ENCODE measurements at places on chromosomes 1 and 21.

DNA sequence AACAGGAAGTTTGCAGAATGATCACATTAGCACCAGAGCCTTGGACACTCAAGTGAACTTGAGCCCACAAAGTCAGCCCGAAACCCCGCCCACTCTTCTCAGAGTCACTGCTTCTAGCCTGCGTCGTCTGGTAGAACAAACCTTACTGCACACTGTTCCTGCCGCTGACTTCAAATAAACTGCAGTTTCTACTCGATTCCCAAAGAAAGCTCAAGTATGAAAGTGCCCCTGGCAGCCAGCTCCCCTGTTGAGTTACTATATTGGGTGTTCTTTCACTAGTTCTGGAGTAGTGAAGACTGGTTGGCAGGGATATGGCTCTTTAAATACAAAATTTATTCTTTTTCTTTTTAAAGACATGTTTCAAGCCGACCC, 164.7 kb downstream of the GALNT2 start:
- DNase-seq = no peak

DNA sequence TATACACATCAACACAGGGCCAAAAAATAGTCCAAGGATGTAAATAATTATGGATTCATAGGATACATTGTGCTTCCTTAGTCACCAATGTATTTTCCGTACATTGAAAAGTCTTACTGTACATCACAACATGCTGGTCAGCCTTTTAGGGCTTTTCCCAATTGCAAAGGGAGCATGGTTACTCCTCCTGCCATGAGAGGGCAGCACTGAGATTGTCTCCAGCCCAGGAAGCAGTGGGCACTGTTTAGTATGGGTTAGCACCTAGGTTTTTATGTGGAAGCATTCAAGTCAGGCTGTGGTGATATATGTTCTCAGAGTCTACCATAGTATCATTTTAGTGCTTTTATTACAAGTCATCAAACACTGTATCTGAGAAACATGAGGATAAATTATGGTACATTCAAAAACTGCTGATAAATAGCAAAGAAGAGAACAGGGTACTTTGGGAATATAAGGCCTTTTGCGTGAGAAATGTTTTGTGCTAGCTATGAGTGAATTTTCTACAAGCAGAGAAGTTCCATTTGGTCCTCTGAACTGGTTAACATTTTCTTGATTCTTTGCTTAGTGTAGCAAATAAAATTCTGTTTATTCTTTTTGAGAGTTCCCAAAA, 34.0 kb downstream of the ST6GALNAC5 start:
- peak; percentile 42 for DNase-seq

GRCh38 chr1:183870351-183871077, 65.6 kb downstream of the RGL1 start:
- DNase-seq = no peak

DNA sequence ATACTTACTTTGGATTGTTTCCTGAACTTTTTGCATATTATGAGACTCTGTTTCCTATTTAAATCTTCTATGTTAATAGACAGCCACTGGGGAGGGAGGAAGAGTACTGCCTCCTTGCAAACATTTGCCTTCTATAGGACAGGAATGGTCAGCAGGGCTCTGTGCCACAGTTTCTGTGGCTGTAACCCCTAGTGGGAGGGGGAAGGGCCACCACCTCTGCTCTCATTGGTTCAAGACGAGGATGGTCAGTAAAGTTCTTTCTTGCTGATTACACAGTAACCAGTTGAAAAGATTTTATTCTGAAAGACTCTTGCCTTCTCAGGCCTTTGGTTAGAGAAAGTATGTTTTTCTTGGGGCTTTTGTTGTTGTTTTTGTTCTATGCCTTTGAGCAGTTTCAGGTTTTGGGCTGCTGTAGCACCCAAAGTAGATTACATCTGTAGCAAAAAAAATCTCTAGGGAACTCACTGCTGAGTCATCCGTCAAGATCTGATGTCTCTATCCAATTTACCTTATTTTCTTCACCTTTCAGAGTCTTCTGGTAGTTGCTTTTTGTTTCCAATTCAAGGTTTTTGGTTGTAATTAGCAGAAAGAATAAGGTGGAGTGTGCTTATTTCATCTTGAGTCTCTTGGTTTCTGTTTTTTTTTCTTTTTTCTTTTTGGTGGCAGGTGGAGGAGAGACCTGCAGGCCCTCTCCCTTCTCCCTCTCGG, 23.1 kb downstream of the SLC35A3 start:
- no peak for DNase-seq

DNA sequence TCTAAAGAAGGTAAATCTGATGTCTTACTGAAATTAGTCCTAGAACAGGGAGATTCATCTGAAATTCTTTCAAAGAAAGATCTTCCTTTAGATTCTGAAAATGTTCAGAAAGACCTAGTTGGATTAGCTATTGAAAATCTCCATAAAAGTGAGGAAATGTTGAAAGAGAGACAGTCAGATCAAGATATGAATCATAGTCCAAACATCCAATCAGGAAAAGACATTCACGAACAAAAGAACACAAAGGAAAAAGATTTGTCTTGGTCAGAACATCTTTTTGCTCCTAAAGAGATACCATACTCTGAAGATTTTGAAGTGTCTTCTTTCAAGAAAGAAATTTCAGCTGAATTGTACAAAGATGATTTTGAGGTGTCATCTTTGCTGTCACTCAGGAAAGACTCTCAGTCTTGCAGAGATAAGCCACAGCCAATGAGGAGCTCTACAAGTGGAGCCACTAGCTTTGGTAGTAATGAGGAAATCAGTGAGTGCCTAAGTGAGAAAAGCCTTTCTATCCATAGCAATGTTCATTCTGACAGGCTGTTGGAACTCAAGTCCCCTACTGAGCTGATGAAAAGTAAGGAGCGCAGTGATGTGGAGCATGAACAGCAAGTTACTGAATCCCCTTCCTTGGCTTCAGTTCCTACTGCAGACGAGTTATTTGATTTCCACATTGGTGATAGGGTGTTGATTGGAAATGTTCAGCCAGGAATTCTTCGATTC, 61.6 kb upstream of the QSOX1 start:
- no peak for DNase-seq

- DNase-seq = no peak
Observed at GRCh38 chr1:95013950-95014574, 58.7 kb downstream of the ALG14 start.

DNA sequence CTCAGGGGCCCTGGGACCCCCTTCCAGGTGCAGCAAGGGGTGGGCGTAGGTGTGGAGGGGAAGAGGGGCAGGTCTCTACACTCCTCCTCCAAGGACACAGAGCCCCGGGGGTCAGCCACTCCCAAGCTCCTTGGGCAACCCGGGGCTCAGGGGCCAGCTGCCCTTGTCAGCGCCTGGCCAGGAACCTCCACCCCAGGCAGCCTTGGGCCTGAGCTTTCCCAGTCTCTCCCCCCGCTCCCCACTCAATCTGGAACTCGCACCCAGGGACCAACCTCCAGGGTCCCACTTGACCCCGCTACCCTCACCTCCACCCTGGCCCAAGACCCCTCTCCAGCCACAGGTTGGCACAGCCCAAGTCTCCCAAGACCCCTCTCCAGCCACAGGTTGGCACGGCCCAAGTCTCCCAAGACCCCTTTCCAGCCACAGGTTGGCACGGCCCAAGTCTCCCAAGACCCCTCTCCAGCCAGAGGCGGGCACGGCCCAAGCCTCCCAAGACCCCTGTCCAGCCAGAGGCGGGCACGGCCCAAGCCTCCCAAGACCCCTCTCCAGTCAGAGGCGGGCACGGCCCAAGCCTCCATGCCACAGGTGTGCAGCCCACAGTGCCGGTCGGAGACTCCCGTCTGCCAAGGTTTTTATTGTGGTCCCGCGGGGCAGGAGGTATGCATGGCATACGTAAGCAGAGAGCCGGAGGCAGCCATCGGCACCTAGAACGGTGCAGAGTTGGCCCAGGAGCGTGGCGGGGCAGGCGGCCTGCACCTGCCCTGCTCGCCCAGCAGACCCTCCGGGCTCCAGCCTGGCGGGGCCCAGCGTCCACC, 3.0 kb downstream of the TNFRSF4 start:
- DNase-seq = no peak

DNA sequence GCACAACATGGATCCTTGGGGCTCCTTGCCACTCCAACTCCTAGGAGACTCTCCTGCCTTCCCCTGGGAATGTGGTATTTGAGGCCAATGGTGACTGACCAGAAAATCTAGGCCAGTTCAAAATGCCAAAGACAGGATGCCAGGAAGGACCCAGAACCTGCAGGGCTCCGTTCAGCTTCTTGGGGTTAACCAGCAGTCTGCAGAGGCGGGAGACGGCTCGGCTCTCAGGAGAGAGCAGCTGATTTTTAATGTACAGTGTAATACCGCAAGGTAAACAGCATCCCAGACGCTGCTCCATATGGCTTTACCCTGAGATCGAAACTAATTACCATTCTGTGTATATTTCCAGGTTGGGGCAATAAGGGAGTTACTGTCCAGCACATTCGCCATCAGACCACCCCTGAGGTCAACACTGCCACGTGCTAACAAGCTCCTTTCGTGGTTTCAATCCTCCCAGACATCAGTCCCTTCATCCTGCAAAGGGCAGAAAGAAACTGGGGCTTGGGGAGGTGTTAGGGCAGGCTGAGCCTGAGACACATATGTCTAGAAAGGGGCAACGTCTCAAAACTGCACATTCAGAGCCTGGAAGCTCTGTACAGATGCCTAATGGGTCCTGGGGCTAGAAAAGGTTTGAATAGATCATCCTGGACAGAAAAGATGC, 16.7 kb downstream of the ITPKB start:
- no peak for DNase-seq

GRCh38 chr1:145960468-145961108, 2.8 kb upstream of the LIX1L start:
- no peak for DNase-seq

DNA sequence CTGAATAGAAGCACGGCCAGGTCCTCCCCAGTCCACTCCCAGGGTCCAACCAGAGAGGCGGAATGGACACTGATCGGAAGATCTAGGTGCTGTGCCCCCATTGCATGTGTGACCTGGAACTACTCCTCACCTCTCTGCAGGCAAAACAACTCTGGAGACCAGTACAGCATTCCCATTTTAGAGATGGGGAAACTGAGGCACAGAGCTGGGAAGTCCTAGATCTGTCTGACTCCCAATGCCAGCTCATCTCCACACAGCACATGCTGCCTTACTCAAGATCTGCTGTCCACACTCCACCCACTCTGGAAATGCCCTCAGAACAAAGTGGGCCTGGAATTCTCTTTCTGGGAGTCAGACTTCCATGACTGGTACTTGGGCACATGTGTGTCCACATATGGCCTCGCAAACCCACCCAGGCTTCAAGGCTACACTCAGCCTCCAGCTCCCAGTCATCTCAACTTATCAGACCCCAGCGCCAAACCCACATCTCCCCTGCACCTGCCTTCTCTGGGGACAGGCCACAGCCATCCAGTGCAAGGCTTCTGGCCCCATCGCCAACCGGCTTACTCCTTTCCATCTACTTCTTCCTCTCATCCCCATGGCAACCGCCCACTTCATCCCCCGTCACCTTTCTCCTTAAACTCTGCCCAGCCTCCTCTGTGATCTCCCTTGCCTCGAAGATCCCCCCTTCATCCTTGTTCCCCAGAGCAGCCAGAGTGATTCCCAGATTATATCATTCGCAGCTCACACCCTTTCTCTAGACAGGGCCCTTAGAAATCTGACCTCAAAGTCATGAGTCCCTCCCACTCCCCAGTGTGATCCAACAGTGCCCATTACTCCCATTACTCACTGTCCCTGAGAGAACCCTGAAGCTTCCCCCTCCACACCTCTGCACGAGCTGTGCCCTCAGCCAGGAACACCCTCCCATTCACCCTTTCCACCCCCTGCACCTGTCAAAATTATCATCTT, 2.7 kb downstream of the COL8A2 start:
- DNase-seq = no peak

DNA sequence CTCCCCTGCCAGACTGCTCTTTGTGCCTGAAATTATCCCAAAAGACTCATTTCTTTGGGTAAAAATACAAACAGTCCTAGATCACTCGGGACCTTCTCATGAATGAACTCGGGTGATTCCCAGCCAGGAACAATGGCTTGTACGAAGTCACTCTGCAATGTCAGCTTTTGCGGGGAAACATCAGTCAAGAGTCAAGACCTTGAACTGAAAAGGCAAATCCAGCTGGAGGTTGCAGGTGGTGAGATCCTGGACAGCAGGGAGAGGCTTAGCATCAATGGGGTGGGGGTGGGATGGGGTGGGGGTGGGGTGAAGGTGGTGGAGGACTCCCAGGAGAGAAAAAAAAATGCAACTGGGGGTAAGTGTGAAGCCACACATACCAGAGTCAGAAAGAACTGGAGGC, 115.0 kb upstream of the SLC25A33 start:
- no peak for DNase-seq

GRCh38 chr1:61606448-61607312, 118.3 kb downstream of the TM2D1 start:
- DNase-seq = no peak

DNA sequence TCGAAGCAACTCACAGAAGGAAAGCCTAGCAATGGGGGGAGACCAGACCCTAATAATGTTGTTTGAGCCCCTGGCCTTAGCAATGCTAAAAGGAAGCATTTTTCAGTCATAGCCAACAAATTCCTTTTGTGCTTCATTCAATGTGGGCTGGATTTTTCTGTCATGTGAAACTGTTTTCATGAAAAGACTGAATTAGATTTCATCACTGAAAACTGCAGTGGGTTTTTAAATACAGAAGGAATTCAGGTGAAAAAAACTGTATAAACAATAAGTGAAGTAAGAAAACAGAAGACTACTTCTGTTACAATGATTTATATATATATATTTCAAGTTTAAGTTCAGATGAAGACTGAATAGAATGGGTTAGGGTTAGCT, 204.8 kb downstream of the SMYD3 start:
- no peak for DNase-seq

GRCh38 chr21:25670726-25671125, 31.7 kb downstream of the JAM2 start:
- no peak for DNase-seq

DNA sequence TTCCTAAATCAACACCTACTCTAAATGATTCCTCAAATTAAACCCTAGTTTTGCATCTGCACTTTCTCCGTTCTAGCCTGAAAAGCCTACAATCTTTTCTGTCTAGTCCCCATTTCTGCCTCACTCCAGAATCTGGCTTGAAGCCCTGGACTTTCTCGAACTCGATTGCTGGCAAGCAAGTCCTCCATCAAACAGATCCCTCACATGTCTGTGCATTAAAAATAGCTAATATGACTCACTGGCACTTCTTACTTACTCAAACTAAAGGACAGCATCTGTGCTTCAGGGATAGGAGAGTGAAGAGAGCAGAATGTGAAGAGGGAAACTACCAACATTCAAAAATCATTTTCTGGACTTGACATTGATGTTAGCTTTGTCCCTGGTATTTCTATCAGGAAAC, 51.8 kb upstream of the CXADR start:
- DNase-seq = no peak

GRCh38 chr1:912740-913301, 10.9 kb upstream of the SAMD11 start:
- no peak for DNase-seq

GRCh38 chr1:234495231-234495990, 16.4 kb upstream of the TARBP1 start:
- no peak for DNase-seq

DNA sequence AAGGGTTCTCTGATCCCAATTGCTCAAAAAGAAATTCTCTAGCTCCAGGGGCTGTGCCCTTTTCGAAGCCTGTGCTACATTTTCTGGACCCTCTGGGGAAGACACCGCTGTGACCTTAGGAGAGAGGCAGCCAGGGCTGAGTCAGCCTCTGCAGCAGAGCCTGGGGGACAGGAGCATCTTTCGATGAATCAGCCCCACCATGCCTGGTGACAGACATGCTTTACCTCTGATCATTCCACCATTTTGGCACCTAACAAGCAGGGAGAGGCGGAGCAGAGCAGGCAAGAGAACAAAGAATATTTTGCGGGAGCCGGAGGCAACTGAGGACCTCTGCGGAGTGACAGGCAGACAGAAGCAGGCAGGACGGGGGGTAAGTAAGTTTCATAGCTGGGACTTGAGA, 84.9 kb downstream of the VWA5B1 start:
- DNase-seq = no peak

GRCh38 chr1:1540090-1540817, at the start of gene TMEM240:
TMEM240 (minus strand) TSS chr1:1540624; CDS start chr1:1540346, 278 bp downstream.
- DNase-seq = peak; percentile 42

Data from stimulated activated CD4-positive, alpha-beta T cell treated with anti-CD3 and anti-CD28 coated beads, Interleukin-12 subunit alpha, Interleukin-12 subunit beta, amount 100 ng/mL, for 48 hours (primary cell).